ENCODE measurements at places on chromosomes 2 and 18.

DNA sequence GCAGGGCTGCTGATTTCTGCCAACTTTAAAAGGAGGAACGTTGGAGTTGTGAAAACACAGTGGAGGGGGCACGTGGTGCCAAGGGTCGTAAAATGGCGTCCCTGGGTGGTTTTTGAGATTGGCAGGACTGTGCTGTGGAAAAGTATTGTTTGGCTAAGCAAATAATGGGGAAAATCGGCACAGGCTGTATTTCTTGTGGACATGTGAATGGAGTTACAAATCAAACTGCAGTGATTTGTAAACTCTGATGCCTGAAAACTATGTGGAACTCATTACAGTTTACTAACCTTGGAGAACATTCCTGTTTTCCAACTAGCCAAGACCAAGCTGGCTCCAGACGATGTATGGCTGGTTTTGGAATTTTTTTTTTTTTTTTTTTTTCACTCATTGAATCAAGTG, 68.7 kb downstream of the KCTD1 start:
- no peak for DNase-seq

DNA sequence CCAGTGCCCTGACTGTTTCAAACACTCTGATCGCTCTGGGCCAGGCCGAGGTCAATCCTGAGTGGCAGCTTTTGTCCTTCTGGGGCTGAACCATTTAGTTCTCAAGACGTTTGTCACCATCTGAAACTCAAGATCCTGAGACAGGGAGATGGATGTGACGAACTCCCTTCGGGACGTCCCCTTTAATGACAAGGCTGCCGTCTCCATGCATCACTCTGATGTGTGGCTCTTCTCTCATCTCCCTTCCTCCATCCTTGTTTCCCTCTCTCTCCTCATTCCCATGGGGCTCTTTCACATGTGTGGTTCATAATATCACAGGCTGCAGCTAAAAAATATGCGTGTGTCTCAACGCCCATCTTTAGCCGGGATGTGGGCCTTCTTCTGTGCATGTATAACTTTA, 189.6 kb downstream of the DNER start:
- no peak for DNase-seq

DNA sequence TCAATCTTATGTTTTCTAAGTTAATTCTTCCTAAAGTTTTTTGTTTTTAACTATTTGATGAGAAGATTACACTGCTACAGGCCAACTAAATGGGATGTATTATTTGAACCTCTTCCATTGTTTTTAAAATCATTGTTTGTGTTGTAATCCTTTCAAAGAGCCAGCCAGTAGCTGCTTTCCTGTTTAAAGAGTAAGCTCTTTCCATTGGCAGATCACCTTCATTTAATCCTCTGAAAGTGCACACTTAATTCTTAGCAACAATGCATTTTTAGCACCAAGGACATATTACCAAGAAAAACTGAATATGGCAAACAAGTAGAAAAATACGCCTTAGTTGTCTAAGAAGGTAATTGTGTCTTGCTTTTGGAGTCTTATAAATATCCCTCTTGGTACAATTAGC, 54.0 kb downstream of the MEIS1 start:
- DNase-seq: no peak

- no peak for DNase-seq
These were observed 199.9 kb downstream of the TGIF1 start for GRCh38 chr18:3649633-3650426.

DNA sequence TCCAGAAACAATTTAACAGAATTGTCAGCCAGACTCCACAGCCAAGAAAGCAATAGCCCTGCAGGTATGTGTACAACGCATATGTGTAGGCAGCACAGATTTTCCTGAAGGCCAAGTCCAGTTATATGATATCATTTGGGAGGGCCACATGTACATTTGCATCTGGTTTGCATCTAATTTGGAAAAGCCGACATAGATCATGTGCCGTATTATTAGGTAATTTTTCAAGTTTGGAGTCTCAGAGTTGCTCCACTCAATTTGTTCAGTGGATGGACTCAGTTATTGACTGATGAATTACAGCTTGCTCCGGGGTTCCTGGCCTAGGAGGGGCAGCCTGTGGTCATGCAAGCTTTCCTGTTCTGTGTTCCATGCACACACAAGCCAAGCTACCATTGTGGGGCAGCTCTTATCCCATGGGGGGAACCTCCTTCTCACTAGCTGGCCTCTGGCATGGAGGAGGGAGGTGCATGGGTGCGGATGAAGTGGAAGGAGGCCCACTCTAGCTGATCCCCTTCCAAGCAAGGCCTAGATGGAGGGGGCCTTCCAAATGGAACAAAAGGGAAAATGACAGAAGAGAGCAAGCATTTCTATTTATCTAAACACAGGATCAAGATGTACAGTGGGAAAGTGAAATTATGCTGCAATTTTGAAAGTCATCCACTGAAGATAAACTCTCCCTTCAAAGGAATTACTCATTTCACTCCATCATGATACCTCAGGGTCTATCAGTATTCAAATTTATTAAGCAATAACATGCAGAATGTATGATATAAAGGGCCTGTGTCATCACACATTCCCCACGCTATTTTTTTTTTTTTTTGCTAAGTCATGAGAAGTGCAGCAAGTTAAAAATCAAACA, 202.6 kb upstream of the SMAD2 start:
- DNase-seq: no peak

- no peak for DNase-seq
These were observed 125.3 kb downstream of the SLC4A3 start for GRCh38 chr2:219752726-219753125.

DNA sequence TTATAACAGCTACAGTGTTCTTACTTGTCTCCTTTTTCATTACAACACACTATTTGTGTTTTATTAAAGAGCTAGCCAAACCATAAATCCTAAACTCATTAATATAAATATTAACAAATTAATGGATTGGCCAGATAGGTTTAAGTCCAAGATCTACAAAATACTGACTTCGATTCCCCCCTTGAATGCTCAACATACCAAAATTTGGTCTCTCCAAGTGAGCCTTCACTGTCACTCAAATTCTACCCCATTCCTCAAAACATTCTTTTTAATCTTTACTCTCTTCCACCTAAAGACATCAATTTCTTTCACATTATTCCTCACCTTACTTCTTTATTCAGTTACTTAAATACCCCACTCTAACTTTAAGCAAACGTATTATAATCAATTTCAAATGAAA, 281.5 kb downstream of the ICOS start:
- no peak for DNase-seq

- no peak for DNase-seq
These were observed 209.2 kb downstream of the ZNF407 start for GRCh38 chr18:74806700-74807416.

DNA sequence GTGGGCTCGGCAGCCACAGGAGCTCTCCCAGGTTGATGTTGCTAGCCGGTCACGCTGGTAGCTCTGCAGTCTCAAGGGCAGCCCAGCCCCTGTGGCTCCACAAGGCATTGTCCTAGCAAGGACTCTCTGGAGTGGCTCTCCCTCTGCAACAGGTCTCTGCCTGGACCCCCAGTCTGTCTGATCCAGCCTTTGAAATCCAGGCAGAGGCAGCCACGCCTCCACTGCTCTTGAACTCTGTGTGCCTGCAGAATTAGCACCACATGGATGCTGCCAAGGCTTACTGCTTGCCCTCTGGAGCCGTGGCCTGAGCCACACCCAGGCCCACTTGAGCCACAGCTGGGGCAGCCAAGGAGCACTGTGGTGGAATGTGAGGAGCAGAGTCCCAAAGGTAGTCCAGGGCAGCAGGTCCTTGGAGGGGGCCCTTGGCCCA, 43.0 kb upstream of the FAHD2A start:
- no peak for DNase-seq

DNA sequence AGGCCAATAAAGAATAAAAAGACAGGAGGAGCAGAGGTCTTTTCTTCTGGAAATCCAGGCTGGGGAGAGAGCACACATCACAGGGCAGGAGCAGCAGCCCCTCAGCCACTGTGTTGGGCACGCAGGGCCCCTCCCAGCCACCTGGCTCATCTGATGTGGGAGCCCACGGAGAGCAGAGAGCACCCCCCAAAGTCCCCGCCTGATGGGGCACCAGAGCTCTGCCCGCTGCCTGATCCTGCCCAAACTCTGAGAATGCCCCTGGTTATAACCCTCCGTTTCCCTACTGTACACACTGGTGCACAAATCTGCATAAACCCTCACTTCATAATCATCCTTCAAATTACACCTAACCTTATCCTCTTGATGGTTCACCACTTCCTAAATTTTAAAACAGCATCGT, 111.3 kb downstream of the HDAC4 start:
- no peak for DNase-seq

DNA sequence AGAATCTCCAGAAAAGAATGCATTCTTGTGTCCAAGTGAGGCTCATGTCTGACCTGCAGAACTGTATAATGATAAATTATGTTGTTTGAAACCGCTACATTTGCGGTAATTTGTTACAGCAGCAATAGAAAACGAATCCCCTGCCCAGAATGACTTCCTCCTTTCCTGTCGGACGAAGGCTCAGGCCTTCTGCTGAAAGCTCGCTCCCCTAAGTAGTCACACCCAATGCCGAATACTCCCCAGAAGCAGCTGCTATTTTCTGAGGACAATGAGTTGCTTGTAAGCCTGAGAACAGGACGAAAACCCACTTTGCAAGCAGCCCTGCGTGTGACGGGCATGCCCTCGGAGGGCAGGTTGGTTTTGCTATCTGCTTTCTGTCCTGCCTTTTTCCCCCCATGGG, 27.7 kb upstream of the PTPN4 start:
- no peak for DNase-seq

- DNase-seq: no peak
These were observed 107.2 kb upstream of the L3MBTL4 start for GRCh38 chr18:6521803-6522418.

GRCh38 chr18:57258131-57258777, 94.1 kb upstream of the ST8SIA3 start:
- DNase-seq: no peak

- no peak for DNase-seq
These were observed 60.9 kb upstream of the OSR1 start for GRCh38 chr2:19419211-19419880.

DNA sequence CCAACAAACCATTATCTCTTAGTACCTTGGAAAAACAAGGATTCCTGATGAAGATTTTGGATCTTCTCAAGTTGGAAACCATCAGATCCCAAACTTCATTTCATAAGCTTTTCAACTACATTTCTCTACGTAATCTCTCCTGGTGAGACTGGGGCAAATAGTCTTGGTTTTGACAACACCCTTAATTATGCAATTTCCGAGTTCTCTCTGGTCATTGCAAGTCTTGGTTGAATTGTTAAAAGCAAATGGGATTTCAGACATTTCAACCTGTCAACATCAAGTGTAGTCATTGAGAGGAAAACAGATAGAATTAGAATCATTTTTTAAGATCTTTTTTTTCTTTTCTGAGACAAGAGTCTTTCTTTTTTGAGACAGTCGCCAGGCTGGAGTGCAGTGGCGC, 26.2 kb downstream of the KLF7 start:
- no peak for DNase-seq

- no peak for DNase-seq
These were observed 109.2 kb downstream of the CCDC85A start for GRCh38 chr2:56292951-56293350.

DNA sequence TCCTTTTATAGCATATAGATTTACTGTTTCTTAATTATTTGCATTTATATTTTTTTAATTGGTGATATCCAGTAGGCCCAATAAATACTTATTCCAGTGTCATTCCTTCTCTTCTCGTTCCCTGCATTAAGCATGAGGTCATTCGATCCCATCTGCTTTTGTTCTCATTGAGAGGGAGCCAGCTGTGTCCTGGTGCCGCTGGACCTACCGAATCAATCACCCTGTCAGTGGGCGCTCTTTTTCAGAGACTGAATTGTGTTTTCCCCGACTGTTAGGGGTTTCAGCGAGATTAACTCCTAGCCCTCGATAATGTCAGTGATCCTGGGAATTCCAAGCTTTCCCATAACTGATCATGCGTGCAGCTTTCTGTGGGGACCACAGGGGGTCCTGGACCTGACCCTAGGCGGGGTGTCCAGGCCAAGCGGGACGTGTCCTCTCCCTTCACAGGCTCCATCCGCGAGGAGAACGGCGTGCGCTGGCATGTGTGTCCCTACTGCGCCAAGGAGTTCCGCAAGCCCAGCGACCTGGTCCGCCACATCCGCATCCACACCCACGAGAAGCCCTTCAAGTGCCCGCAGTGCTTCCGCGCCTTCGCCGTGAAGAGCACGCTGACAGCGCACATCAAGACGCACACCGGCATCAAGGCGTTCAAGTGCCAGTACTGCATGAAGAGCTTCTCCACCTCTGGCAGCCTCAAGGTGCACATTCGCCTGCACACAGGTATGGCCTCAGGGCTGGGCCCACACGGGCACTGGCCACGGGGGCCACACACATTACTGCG, 72.4 kb downstream of the ZNF236 start:
- no peak for DNase-seq

DNA sequence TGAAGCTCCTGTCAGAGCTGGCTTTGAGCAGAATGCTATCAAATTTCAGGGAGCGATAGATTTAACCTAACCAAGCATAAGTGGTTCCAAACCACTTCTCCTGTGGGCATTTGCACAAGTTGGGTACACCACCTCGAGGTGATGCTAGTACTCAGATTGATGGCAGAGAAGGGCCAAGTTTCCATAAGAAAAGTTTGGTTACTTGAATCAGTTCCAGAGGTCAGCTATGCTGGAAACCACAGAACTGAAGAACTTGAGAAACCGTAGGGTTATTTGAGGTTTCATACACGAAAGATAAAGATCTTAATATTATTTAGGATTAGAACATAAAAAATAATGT, 238.2 kb upstream of the SOX11 start:
- DNase-seq: no peak

GRCh38 chr2:30625276-30625675, 178.2 kb downstream of the LCLAT1 start:
- DNase-seq: no peak

Data from activated T-helper 1 cell treated with anti-CD3 and anti-CD28 coated beads, Interleukin-2, amount 50 U/mL, for 16 hours (primary cell).